Activated naive CD4-positive, alpha-beta T cell treated with anti-CD3 and anti-CD28 coated beads for 36 hours (primary cell): ENCODE measurements at places on chromosomes 5 and 9.

GRCh38 chr5:31048282-31049270, 144.9 kb upstream of the CDH6 start:
- no peak for DNase-seq

DNA sequence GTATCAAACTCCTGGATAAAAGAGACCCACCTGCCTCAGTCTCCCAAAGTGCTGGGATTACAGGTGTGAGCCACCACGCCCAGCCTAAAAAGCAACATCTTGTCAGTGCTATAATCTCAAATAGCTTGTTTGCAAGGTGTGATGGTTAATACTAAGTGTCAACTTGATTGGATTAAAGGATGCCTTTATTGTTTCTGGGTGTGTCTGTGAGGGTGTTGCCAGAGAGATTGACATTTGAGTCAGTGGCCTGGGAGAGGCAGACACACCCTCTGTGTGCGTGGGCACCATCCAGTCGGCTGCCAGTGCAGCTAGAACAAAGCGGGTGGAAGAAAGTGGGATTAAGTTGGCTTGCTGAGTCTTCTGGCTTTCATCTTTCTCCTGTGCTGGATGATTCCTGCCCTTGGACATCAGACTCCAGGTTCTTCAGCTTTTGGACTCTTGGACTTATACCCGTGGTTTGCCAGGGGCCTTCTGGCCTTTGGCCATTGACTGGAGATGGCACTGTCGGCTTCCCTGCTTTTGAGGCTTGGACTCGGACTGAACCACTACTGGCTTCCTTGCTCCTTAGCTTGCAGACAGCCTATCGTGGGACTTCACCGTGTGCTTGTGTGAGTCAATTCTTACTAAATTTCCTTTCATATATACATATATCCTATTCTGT, 28.1 kb downstream of the TARS1 start:
- DNase-seq = no peak

- DNase-seq = no peak
Measured at GRCh38 chr5:111853748-111854147, 96.8 kb upstream of the NREP start.

GRCh38 chr5:120790339-120790738, 326.2 kb downstream of the PRR16 start:
- DNase-seq = no peak

DNA sequence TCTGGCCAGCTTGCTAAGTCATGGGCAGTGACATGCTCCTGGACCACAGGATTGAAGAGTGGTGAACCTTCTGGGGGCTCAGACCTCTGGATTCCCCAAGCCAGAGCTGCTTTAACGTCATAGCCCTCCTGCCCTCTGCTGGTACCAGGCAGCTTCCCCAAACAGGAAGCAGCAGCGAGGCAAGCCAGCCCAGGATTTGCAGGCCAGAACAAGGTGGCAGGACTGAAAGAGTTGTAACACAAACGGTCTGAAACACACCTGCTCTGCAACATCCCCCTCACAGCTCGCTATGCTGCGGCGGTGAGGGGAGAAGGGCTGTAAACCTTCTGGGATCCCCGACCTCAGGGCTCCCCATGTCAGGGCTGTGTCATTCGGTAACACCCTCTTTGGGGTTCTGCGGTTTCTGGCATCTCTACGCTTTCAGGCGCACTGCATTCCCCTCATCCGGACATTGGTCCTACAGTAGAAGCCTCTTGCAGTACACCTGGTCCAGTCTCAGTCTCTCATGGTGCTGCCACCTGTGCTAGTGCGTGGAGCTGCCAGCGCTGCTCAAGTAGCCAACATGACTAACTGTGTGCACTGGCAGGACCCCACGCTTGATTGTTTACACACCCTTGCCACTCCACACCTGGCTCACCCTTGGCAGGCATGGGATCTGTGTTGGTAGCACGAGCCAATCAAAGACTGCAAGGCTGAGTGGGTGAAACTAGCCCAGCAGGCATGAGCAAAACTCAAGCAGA, 893.3 kb downstream of the PTPRD start:
- no peak for DNase-seq

GRCh38 chr9:69678843-69679538, 6.8 kb upstream of the APBA1 start:
- DNase-seq = no peak

- DNase-seq = no peak
Measured at GRCh38 chr9:137219757-137220316, 2.2 kb downstream of the RNF208 start.

DNA sequence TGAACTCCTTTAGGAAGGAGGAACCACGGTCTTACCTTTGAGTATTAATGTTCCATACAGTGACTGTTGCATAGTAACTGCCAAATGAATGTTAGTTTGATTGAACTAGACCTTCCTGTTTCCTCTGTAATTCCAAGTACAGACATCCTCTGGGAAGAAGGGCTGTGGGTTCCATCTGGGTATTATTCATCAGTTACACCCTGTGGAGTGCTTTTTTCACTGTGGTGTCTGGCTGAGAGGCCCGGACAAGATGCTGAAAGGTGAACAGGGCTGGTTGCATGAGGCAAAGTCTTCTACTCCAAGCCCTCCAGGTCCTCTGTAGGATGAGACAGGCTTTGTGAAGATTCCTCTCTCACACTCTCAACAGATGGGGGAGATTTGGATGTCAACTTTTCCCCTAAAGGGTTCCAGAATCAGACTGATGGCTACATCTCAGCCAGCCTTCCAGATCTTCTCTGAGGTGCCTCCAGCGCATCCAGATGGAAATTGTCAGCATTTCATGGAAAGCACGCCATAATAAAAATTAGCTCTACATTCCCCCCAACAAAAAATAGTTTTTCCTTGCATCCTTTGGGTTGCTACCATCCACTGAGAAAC, 230.9 kb downstream of the GAS1 start:
- no peak for DNase-seq

DNA sequence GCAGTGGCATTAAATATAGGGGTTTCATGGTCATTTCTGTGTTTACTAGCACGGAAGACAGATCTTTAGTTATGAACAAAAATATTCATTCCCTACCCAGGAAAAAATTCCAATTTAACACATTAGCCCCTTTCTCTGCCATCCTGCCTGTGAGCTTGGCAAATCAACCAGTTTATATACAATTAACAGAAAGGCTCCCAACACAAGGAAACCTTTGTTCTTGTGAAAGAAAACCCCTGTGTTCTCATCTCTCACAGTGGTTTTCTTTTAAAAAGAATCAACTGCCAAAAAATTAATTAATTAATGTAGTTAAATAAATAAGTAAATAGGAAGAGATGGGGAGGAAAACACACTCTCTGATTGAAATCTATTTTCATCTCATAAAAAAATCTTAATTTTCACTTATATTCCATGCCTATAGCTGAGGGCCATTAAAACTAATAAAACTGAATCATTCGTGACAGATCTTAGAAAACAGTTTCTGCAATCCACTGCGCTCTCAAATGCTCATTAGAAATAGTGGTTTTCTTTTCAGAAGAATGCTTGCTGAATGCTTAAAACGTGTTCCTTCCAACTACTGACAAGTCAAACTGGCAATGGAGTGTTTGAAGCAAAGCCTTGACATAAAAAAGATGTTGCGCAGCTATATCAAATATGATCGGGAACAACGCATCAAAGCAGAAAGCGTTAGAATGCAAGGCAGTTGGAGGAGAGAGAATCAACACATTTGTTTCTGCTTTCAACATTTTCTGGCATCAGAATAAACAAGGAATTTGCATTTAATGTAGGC, 387.7 kb downstream of the TLR4 start:
- no peak for DNase-seq

GRCh38 chr9:26219961-26220360, 541.7 kb upstream of the TUSC1 start:
- no peak for DNase-seq

DNA sequence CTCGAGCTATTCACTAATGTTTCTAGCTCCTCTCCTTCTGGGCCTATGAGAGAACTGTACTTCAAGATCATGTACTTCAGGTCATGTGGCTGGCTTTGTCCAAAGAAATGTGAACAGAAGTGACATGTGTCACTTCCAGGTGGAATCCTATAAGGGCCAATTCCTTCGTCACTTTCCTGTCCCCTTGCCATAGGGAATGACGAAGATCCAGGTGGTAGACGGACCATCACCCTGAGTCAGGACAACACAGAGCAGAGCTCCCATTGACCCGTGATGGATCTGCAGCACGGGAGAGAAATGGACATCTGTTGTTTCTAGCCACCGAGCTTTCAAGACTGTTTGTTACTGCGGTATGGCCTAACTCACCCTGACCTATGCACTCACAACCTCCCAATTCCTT, 157.0 kb downstream of the DRD1 start:
- no peak for DNase-seq

DNA sequence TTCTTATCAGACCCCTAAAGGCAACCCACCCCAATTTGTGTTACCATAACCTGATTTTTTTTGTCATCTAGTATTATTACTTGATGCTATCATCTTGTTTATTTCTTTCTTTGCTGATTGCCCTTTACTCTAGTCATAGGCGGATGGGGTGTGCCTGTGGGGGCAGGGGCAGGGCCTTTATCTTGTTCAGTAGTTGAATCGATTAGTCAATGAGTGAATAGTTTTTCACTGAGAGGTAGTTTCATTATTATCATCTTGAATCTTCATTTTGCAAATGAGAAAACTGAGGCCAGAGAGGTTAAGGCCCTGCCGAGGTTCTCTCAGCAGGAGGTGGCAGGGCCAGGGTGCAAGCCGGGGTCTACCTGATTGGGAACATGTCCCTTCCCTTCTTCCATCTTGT, 9.4 kb upstream of the GM2A start:
- peak; percentile 46 for DNase-seq

DNA sequence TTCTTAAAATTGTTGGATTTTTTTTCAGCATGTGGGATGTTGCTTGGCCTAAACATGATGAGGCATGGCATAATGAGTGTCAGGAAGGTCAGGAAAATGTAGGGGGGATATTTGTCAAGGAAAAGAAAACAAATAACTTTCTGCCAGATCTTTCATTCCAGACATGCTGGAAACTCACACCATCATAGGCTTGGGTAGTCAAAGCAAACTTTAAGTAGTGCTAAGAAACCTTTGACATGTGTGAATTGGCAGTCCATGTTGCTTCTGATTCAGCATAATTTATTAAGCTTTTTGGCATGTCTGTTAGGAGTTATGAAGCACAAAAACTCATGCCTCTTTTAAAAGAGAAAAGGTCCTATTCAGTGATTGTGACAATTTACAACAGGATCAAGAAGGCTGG, 61.3 kb upstream of the MTAP start:
- no peak for DNase-seq

DNA sequence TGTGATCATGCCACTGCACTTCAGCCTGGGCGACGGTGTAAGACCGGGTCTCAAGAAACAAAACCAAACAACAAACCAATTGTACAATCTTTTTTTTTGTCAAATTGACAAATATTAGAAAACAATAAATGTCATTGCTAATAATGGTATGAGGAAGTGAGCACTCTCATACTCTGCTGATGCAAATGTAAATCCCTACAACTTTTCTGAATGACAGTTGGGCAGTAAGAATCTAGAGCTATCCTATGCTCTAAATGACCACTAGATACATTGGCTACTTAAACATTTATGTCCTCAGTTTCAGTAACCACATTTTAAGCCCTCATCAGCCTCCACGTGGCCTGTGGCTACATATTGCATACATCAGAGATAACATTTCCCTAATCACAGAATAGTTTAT, 256.2 kb downstream of the FER start:
- DNase-seq = no peak

- peak; percentile 9 for DNase-seq
Measured at GRCh38 chr5:122458278-122458872, 146.3 kb downstream of the SNCAIP start.

DNA sequence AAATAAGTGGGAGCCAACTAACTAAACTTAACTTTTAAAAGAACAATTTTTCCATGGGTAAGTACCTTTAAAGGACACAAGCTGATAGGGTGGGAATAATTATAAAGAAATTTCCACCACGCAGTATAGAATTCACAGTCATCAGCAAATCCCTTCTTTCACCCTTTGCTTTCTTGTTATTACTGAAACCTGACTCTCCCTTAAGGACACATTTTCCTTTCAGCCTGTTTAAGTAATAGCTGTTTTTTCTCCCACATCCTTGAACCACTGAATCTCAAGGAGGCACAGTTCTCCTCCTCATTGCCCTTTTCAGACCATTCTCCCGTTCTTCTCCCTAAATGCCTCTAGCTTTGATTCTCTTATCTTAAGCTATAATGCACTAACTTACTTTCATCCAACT, 6.3 kb downstream of the C5orf15 start:
- DNase-seq = no peak

- DNase-seq = no peak
Measured at GRCh38 chr9:117411547-117411946, 3.3 kb downstream of the ASTN2 start.

DNA sequence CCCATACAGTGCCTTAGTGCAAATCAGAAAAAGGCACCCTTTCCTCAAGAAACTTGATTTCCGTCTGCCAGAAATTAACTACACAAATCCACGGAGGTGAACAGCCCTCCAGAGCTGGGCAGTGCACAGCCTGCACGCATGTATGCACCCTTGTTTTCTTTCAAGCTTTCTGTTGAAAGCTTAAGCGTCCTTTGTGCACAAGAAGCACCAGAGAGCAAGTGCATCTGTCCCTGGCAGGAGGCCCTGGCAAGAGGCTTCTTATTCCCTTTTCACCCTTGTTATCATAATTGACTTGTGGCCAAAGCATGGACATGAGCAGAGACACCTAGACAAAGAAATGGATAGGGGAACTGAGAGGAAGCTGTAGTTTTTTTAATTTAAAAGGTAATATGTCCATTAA, 47.4 kb upstream of the ATG10 start:
- DNase-seq = no peak

GRCh38 chr9:78370991-78371390, 74.1 kb downstream of the PSAT1 start:
- no peak for DNase-seq

DNA sequence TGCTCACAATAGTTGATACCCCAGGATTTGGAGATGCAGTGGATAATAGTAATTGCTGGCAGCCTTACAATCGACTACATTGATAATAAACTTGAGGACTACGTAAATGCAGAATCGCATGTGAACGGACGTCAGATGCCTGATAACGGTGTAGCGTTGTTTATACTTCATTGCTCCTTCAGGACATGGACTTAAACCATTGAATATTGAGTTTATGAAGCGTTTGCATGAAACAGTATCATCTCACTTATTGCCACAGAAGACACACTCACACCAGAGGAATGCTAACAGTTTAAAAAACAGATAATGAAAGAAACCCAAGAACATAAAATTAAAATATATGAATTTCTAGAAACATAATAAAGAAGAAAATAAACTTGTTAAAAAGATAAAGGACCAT, 101.6 kb downstream of the GABBR2 start:
- no peak for DNase-seq
